ENCODE measurements at places on chromosomes 1 and 21.

DNA sequence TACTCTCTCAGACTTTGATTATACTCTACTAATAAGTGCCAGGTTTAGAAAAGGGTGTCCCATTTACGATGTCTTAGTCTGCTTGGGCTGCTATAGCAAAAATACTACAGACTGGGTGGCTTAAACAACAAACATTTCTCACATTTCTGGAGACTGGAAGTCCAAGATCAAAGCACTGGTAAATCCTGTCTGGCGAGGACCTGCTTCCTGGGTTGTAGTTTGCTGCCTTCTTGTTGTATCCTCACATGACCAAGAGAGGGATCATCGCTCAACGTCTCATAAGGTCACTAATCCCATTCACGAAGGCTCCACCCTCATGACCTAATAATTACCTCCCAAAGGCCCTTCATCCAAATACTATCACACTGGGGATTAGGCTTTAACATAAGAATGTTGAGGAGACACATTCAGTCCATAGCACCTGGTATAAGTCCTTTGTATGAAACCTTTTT is 12.0 kb downstream of the PRDX6 start:
- DNase-seq, result no peak

GRCh38 chr1:167898578-167899222 is 15.2 kb downstream of the ADCY10 start:
- DNase-seq, result no peak

- DNase-seq, result no peak
These were observed 1193.4 kb downstream of the NCAM2 start for GRCh38 chr21:22191581-22191980.

DNA sequence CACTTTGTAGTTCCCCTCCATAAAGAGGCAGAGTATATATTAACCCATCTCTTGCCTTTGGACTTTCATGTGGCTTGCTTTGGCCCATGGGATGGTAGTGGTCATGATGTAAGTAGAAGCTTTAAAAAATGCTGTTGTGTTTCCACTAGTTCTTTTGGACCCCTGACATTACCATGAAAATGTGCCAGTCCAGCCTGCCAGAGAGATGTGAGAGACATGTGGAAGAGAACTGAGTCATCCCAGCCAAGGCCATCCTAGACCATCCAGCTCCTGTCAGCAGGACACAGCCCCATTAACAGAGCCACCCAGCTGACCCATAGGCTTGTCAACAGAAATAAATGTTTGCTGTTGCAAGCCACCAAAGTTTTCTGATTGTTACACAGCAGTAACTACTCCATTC is 3.9 kb upstream of the CD101 start:
- DNase-seq, result no peak

GRCh38 chr1:25360596-25361581 is 22.8 kb downstream of the TMEM50A start:
- no peak for DNase-seq

DNA sequence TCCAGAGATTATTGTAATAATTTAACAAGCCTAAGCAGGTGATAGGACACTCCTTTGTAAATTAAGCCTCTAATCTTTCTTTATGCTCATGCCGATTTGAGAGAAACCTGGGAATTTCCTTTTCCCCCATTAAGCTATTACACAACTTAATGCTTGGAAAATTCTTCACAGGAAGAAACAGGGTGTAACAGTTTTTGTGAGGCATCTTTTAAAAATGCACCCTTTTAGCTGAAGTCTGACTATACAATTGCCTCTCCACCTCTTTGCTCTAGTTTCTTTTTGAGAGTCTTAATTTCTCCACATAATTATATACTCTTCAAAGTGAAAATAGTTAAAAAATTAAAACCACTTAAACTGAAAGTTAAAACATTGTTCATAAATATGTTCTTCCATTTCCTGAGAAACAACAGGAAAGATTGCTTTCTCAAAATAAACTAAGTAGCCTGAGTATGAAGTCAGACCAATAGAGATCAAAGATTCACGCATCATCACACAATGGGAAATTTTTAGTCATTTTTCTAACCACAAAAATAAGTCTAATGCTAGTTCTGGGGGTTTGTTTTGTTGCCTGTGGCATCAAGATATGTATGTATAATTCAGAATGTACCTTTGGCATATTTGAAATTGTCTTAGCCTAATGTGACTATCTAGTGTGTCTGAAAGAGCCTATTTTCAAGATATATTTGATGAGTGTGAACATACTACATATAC is 34.7 kb downstream of the LRRC8D start:
- no peak for DNase-seq

GRCh38 chr1:37363535-37363934 is 110.8 kb upstream of the ZC3H12A start:
- no peak for DNase-seq

DNA sequence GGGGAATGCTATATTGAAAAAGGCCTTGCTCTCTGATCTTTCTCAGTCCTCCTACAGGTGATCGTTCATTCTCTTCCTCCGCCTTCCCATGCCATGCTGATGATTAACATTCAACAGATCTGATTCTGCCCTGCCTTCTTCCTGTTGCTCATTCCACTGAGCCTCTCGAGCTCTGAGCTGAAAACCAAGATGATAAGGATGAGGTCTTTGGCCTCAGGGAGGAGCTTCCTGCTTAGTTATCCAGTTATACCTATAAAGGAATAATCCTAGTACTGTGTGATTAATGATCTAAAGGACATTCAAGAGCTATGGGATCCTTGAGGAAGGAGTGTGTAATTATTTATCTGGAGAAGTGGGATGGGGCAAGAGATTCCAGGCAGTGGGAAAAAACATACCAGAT is 25.2 kb upstream of the MAP3K7CL start:
- DNase-seq, result no peak

- peak; percentile 45 for DNase-seq
These were observed 165.9 kb upstream of the CACNA1E start for GRCh38 chr1:181317261-181317930.

GRCh38 chr1:85650645-85651044 is 57.6 kb downstream of the ZNHIT6 start:
- no peak for DNase-seq

GRCh38 chr1:41768583-41768982 is 150.1 kb downstream of the HIVEP3 start:
- DNase-seq, result no peak

- no peak for DNase-seq
These were observed 3.0 kb downstream of the ZC3H12A start for GRCh38 chr1:37477198-37477931.

GRCh38 chr1:117564227-117565075 is 41.4 kb upstream of the TENT5C start:
- no peak for DNase-seq

- no peak for DNase-seq
These were observed 108.1 kb downstream of the C1orf21 start for GRCh38 chr1:184494929-184495328.

- no peak for DNase-seq
These were observed 1.4 kb upstream of the TTLL7 start for GRCh38 chr1:84000196-84000885.

DNA sequence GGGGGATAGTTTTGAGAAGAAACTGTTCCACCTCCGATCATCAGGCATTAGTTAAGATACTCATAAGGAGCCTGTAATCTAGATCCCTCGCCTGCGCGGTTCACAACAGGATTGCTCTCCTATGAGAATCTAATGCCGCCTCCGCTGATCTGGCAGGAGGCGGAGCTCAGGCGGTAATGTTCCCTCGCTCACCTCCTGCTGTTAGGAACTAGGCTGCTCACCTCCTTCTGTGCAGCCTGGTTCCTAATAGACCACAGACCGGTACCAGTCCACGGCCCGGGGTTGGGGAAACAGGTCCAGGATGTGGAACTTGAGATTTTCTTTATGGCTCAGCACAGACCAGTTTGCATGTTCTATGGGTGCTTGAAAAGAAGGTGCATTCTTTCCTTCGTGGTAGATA is 27.2 kb upstream of the FAM3B start:
- no peak for DNase-seq

GRCh38 chr1:235901461-235901860 is 34.8 kb upstream of the LYST start:
- DNase-seq, result no peak

DNA sequence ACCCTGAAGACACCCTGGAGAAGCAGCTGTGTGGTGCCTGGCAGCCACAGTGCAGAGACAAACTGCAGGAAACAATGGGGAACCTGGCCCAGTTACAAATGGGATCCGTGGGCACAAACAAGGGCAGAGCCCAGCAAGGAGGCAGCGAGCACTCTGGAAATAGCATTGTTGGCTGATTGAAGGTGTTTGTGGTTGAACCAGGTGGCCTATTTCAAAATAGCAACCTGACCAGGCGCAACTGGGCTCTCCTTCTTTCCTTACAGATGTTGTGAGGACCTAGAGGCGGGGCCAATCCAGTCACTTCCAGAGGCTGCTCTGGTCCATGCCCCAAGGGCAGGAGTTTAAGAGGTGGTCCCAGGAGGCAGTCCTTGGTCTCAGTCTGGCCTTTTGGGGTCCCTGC is 21.7 kb upstream of the ZBTB21 start:
- DNase-seq, result peak; percentile 25

DNA sequence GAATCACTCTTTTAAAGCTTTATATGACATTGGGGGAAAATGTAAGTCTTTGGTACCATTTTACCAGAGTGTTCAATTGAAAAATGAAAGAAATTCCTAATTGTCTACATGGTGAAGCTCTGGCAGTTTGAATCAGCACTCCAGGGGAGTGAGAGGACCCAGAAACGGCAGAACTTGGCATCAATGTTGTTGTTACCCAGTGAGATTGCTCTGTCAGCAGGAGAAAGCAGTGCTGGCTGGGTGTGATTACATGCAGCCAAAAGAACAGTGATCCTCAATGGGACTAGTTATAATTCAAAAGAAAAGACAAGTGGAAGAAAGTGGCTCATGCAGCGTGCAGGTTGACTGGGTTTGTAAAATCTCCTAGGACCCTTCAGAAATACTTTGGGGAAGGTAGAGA is 206.4 kb downstream of the PTPRC start:
- DNase-seq, result no peak

DNA sequence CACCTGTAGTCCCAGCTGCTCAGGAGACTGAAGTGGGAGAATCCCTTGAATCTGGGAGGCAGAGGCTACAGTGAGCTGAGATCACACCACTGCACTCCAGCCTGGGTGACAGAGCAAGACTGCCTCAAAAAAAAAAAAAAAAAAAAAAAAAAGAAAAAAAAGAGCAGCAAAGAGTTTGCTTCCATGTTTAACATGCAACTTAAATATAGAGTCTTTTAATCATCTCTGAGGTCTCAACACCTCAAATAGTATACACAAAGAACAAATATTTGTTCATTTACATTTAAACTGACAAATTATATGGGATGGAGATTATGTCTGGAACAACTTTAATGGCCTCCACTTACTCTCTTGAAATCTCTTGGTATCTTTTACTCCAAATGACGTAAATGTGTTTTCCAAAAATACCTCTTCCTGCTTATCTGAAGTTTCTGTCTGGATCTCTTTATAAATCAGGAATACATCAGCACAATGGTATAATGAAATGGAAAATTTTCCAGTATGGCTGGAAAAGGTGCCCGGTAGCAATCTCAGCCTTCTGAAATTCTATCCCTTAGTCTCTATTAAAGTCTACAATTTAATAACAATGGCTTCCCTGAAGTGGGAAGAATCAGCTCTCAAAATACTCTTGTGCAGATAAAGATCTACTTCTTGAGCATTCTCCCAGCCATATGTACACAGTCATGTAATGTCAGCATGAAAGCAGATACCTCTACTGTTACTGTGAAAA is 258.5 kb downstream of the OMA1 start:
- no peak for DNase-seq

DNA sequence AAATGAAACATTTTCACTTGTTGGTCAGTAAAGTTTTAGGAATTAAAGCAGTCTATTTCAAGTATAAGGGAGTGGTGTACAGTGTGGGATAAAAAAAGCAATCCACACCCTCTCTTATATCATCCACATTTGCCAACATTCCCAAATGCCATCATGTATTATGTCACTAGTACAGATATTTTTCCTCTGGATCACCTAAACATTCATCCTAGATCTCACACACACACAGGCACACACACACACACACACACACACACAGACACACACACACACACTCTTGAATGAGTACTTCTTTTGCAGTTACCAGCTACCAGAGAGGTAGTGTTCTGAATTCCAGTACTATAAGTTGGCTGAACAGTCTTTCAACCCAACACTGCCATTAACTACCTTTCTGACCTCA is 1369.1 kb upstream of the ADGRL4 start:
- no peak for DNase-seq

- no peak for DNase-seq
These were observed 81.7 kb downstream of the ARID4B start for GRCh38 chr1:235246022-235246948.

All from NCI-H1092 (cell line).